ENCODE measurements at places on chromosomes 13 and 19.

DNA sequence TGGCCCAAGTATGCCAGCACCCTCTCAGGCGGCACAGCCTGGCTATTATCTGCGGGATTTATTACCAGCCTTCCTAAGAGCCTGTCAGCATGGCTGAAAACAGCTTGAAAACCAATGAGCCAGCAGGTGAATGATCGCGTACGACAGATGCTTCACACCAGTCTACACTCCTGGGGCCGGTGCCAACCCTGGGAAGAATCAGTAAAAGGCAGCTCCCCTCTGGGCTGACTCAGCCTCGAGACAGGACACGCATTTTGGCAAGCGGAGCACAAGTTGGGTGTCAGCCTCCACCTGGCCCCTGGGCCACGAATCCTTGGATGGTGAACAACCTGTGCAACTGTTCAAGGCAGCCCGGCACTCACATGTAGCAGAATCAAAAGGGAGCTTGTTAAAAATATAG lies 15.6 kb downstream of the EMP3 start:
- DNase-seq: no peak

DNA sequence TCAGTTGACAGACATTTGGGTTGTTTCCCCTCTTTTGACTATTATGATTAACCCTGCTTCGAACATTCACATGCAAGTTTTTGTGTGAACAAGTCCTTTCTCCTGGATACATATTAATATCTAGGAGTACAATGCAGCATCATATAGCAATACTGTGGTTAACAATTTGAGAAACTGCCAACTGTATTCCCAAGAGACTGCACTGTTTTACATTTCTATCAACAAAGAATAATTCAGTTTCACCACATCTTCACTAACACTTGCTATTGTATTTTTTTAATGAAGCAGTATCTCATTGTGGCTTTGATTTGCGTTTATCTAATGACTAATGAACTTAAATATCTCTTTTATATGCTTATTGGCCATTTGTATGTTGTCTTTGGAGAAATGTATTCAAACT lies 184.6 kb upstream of the NBEA start:
- no peak for DNase-seq

- no peak for DNase-seq
Measured at GRCh38 chr19:35959968-35960320, 23.8 kb downstream of the LRFN3 start.

GRCh38 chr13:113991191-113991669 lies 17.4 kb upstream of the C13orf46 start:
- DNase-seq: no peak

DNA sequence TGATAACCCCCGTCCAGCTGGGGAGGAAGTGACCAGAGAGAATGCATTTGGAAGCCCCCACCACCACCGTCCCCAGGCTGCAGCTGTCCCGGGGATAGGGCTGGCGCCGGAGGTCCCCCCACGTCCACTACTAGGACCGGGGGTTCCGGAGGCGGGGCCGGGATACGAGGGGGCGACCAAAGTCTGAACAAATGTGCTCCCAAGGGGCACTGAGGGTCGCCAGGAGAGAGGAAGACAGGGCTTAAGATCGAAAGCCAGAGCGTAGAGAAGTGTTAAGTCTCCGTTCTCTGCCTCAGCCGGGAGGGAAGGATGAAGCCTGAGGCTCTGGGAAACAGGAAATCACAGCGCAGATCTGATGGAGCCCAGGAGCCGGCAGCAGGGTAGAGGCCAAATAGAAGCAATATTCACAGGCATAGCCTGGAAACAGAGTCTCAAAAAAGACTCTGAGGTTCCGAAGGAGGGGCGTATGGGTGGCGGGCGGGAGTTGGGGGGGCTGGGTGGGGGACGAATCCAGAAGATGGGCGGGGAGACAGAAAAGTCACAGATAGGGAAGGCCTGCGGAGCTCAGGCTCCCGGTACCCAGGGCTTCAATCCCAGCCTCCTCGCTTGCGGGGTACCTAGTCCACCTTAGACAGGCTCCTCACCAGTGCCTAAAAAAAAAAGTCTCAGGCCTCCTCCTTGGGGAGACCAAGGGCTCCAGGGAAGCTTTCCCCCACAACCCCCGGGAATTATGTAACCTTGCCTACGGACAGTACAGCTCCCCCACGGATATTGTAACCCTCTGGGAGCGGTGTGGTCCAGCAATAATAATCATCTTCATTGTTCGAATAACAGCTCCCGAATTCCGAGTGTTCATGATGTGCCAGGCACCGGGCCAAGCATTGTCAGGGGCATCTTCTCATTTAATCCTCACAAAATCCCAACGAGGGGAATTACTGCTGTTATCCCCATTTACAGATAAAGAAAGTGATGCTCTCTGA lies 1.1 kb upstream of the ERF start:
- DNase-seq: no peak

GRCh38 chr13:36084131-36084530 lies 47.1 kb downstream of the DCLK1 start:
- no peak for DNase-seq

DNA sequence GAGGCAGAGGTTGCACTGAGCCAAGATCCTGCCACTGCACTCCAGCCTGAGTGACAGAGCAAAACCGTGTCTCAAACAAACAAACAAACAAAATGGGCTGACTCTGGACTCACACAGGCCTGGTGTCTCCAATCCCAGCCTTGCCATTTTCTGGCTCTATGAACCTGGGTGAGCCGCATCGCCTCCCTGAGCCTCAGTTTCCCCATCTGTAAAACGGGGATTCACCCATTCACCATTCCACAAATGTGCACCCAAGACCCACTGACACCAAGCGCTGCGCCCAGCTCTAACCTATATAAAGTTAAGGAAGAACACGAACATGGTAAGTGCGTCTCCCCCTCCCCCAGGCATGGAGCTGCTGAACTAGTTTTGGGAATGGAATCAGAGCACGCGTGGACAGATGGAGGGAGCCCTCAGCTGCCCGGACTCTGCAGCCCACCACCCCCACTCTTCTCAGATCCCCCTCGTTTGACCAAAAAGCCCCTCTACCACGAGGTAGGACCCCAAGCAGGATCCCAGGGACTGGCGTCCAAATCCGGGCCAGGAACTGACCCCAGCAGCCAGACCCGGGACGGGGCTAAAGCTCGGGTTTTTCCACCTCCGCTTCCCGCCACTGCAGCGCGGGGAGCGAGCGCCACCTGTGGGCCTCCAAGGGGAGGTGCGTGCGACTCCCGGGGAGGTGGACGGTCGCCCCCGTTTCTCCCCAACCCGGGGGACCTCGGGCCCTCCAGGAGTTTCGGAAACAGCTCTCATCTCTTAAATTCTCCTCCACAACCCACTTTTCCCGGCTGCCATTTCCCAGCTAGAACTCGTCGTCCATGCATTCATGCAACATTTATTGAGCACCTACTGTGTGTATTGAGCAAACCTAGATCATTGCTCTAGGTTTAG lies 33.0 kb upstream of the ADGRE5 start:
- DNase-seq: no peak

GRCh38 chr13:80654638-80655249 lies 313.8 kb upstream of the SPRY2 start:
- DNase-seq: no peak

- no peak for DNase-seq
Measured at GRCh38 chr19:43749898-43750297, 4.9 kb downstream of the SMG9 start.

DNA sequence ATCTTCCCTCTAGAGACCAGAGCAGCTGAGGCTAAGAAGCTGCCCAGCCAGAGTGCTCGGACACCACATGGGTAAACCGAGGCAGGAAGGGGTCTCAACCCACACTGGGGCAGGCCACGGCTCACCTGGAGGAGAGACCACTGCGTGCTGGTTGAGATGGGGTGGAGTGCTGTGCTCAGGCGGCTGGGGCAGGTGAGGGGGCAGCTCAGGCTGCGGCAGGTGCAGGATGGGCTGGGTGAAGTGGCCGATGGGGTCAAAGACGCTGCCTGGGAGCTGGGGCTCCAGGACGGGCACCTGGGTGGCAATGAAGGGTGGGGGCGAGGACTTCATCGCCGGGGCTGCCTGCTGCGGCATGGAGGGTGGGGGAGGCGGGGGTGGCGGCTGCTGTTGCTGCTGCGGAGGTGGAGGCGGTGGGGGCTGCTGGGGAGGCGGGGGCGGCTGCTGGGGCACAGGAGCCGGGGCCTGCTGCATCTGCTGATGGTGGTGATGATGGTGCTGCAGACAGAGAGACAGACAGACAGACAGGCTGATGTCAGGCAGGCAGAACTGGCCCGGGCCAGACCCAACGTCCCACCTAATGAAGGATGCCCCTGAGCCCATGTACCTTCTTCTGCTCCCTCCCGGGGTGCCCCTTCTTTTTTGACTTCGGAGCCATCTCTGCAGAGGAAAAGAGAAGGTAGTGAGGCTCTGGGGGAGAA lies 12.0 kb upstream of the EPHX3 start:
- DNase-seq: no peak

DNA sequence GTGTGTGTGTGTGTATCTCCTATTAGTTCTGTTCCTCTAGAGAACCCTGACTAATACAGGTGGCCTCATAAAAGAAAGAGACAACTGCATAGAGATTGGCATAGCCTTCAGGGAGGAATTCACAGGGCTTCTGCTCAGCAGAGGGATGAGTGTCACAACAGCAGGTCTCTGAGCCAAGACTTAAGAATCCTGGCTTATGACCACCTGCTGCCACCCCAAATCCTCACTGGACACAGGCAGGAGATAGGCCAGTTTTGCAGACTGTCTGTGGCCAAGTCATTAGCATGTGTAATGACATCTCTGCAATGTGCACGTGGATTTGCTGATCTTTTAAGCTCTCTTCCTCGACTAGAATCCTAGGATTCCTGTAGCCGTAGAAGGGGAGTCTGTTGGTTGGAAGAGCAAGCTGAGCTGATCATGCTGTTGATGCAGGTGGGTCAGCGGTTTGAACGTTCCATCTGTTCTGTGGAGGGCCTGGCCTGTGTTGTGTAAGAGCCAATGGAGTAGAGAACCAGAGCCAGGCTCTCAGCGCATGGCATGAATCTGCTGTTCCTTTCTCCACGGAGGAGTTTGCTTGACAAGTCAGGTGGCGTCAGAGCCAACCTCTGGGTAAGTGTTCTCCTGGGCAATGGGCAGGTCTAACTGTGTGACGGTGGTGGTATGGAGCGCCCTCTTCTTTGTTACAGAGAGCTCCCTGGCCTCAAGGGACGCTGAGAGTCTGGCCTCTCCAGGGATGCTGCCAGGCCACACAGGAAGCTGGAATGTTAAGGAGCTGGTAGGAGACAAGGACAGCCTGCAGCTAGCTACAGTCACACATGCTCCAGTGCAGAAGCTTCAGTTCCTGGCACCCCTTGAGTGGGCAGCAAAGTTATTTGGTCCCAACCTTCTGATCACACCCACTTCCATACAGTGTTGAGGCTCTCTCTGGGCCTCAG lies 503.1 kb downstream of the FOXO1 start:
- no peak for DNase-seq

DNA sequence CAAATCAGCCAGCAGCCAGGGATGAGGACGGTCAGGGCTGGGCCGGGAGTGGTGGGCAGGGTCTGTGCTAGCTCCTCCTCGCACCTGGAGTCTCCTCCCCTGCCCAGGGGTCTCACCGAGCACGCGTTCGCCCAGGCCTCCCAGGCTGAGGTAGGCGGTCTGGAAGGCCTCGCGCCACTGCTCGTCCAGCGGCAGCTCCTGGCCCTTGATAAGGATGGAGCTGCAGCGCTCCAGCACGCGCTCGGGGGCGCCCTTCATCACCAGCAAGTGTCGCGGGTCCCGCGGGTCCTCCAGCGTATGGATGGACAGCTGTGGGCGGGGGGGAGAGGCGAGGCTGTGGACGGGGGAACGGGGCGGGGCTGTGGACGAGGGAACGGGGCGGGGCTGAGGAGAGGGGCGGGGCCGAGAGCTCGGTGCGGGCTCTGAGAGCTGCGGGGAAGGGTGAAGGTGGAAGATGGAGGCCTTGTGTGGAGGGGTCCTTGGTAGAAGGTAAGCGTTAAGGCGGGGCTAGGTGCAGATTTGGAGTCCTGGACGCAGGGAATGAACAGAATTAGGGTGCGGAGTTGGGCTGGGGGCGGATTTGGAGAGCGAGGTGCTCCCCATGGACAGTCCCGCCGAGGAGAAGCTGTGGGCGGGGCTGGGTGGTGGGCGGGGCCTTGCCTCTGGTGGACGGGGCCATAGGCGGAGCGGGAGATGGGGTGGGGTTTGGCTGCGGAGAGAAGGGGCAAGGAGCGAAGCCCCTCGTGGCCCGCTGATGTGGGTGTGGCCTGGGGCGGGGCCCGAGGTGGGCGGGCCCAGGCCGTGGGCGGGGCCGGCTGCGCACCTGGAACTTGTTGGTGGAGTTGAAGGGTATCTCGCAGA lies 5.7 kb downstream of the ATP4A start:
- no peak for DNase-seq

- no peak for DNase-seq
Measured at GRCh38 chr19:1015782-1016646, 4.9 kb downstream of the TMEM259 start.

DNA sequence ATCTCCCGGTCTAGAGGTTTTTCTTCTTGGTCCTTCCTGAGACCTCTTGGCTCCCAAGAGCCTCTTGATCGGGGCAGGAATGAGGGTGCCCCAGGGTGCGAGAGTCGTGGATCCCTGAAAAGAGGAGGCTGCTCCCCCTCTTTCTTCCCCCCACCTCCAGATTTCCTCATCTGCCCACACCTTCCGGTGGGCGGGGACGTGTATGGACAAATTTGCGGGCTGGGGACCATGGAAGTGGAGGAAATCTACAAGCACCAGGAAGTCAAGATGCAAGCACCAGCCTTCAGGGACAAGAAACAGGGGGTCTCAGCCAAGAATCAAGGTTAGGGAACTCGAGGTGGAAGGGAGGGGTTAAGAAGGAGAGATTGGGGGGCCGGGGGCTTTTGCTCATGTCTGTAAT lies at the start of gene MCEMP1:
Gene MCEMP1 (plus strand): TSS at position 237 of the 400 bp plus-strand sequence. CDS start 31 bp downstream, at position 268.
- no peak for DNase-seq

DNA sequence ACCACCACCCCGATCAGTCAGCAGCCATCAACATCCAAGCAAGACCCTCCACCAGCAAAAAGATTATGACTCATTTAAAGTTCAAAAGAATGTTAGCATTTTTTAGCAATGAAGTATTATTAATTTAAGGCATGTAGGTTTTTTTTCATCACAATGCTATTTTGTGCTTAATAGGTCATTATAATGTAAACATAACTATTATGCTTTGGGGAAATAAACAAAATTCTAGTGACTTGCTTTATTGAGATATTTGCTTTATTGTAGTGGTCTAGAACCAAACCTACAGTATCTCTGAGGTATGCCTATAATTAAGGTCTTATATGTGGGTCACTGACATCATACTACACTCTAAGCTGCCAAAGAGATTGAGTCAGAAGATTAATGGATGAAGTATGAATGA lies 20.0 kb downstream of the KLF12 start:
- DNase-seq: no peak

- DNase-seq: no peak
Measured at GRCh38 chr19:2315818-2316353, 7.9 kb upstream of the LINGO3 start.

- no peak for DNase-seq
Measured at GRCh38 chr19:39355253-39355652, 13.0 kb downstream of the SAMD4B start.
